ENCODE measurements at places on chromosomes 1 and 21. TPM values are rescaled to one million over a fixed set of nuclear protein-coding genes. Genes with fewer than 3 reads are reported as not detected.

The IL19 gene
- total RNA-seq = not detected

The SOX13 gene
- 27.3 TPM for total RNA-seq

The CASQ2 gene
- total RNA-seq = not detected

The AMY1C gene
- not detected for total RNA-seq

The ITLN2 gene
- total RNA-seq = not detected

The C1orf74 gene
- 0.80 TPM for total RNA-seq

The CD1B gene
- not detected for total RNA-seq

The SCNM1 gene
- 52.9 TPM for total RNA-seq

The TGFB2 gene
- total RNA-seq = not detected

The SLC45A3 gene
- 28.8 TPM for total RNA-seq

The DPYD gene
- 66.7 TPM for total RNA-seq

The NBPF19 gene
- 94.3 TPM for total RNA-seq

The LDLRAD1 gene
- not detected for total RNA-seq

The TIE1 gene
- 6.7 TPM for total RNA-seq

The RGS13 gene
- 0.45 TPM for total RNA-seq

The TMPRSS15 gene
- total RNA-seq = not detected

The TSTD1 gene
- 36.3 TPM for total RNA-seq

The TIMM17A gene
- total RNA-seq = 48.7 TPM

The S100A7 gene
- not detected for total RNA-seq

The CDCA8 gene
- 1.6 TPM for total RNA-seq

The C1orf21 gene
- 84.3 TPM for total RNA-seq

The PRDM2 gene
- 168 TPM for total RNA-seq

The EBNA1BP2 gene
- 21.2 TPM for total RNA-seq

The FLG2 gene
- not detected for total RNA-seq

The COL16A1 gene
- 0.14 TPM for total RNA-seq

The NR5A2 gene
- not detected for total RNA-seq

The SRP9 gene
- total RNA-seq = 83.1 TPM

The GPA33 gene
- 4.5 TPM for total RNA-seq

The MAPKAPK2 gene
- total RNA-seq = 178 TPM

The IFI44L gene
- total RNA-seq = 12.6 TPM

The GBP5 gene
- 191 TPM for total RNA-seq

The TTLL7 gene
- total RNA-seq = 0.25 TPM

The ELAPOR1 gene
- 6.2 TPM for total RNA-seq

The PLA2G2C gene
- total RNA-seq = not detected

The POLR3GL gene
- 37.4 TPM for total RNA-seq

The FALEC gene
- total RNA-seq = not detected

The USH2A gene
- total RNA-seq = not detected

The EPHB2 gene
- total RNA-seq = 0.14 TPM

The DYNLT5 gene
- not detected for total RNA-seq

The C8A gene
- not detected for total RNA-seq

Data from natural killer cell (primary cell).